Breast epithelium (tissue), 4 donors: ENCODE measurements at places on chromosomes 11 and 22.

- H3K4me3 ChIP-seq = no peak overlapping the region
- H3K4me1 ChIP-seq = no peaks in the 10 kb centered on the region
- H3K36me3 ChIP-seq = no peaks in the 10 kb centered on the region
- H3K27me3 ChIP-seq = no peaks in the 10 kb centered on the region
- no peak overlapping the region for H3K27ac ChIP-seq
Observed at GRCh38 chr22:21915624-21916308, 36.9 kb downstream of the PPM1F start.

DNA sequence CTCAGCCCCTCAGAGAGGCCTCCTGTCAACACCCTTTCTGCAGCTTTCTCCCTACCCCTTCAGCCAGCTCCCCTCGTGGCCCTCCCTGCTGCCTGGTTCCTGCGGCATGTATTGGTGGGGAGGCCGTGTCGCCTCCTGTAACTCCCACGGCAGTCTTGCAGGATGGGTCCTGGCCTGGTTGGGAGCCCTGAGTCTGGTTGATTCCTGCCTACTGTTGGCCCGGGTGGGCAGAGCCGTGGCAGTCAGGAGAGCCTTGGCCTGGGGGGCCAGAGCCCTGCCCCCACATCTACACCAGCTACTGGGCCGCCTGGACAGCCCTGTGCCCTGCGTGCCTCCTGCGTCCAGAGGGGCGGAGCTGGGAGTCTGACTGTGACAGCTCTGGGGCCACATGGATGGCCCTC lies 30.3 kb upstream of the GRAMD4 start:
- no peak overlapping the region for H3K4me3 ChIP-seq
- H3K4me1 ChIP-seq = no peaks in the 10 kb centered on the region
- no peaks in the 10 kb centered on the region for H3K27me3 ChIP-seq

- peak; percentile 84 for DNase-seq
- no peak overlapping the region for H3K4me3 ChIP-seq
- no peaks in the 10 kb centered on the region for H3K4me1 ChIP-seq
- no peaks in the 10 kb centered on the region for H3K36me3 ChIP-seq
- H3K27me3 ChIP-seq = no peaks in the 10 kb centered on the region
- H3K27ac ChIP-seq = no peak overlapping the region
Observed at GRCh38 chr11:117843666-117844484, 19.3 kb upstream of the FXYD2 start.

GRCh38 chr22:27317971-27318428 lies 483.6 kb downstream of the MN1 start:
- H3K27me3 ChIP-seq = no peaks in the 10 kb centered on the region
- no peaks in the 10 kb centered on the region for H3K4me1 ChIP-seq
- no peak overlapping the region for H3K4me3 ChIP-seq

GRCh38 chr22:37880668-37881440 lies 25.2 kb upstream of the MICALL1 start:
- DNase-seq = no peak
- peaks cover 8% of the 10 kb centered on the region for H3K36me3 ChIP-seq
- H3K27ac ChIP-seq = no peak overlapping the region
- H3K4me3 ChIP-seq = no peak overlapping the region

- H3K4me1 ChIP-seq = no peaks in the 10 kb centered on the region
- no peaks in the 10 kb centered on the region for H3K36me3 ChIP-seq
- H3K4me3 ChIP-seq = no peak overlapping the region
- H3K27ac ChIP-seq = no peak overlapping the region
- DNase-seq = no peak
Observed at GRCh38 chr11:94588366-94588942, 21.3 kb downstream of the PIWIL4 start.

DNA sequence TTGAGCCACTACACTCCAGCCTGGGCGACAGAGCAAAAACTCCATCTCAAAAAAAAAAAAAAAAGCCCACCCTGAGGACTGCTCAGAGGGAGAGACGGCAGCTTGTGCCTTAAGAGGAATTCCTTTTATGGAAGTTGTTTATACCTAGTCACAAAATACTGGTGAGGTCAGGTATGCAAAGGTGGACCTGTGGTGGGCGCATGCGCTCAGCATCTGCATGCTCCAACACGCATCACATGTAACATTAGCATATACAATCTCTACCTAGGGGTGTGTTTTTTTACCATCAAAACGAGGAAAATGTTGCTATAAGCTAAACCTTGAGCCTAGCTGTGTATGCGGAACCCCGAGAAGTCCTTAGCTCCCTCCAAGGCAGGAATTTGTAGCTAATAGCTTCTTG lies 6.8 kb upstream of the SART1 start:
- no peak overlapping the region for H3K27ac ChIP-seq
- H3K4me1 ChIP-seq = no peaks in the 10 kb centered on the region
- no peak for DNase-seq
- no peaks in the 10 kb centered on the region for H3K36me3 ChIP-seq
- peaks cover 12% of the 10 kb centered on the region for H3K27me3 ChIP-seq
- no peak overlapping the region for H3K4me3 ChIP-seq

DNA sequence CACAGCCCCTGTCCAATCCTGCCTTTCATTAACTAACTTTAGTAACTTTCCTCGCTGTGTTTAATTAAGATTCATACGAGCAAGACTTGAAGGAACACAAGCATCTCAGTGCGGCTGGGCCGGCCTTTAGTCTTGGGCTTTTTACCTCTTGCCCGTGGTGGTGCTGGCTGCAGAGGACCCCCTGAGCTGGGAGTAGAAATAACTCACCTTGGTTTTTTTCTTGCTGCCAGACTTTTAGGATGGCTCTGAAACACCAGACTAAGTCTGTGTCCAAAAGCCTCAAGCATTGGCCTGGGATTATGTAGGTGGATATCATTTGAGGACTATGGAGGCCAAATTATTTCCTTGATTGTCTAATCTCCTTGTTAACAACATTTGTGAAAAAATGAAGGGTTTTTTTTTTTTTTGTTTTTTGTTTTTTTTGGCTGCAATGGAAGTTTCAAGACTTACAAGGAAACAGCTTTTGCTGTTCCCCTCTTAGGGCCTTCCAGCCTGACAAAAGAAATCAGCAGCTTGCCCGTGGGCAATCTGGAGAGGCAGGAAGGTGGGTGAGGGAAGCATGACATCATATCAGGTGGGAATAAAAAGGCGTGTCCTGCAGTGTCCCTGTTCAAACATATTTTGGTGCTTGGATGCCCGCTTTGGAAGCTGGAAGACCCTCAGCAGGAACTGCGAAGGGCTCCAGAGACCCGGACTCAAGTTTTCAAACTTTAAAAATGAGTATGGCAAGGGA lies 44.0 kb downstream of the SMIM38 start:
- H3K27me3 ChIP-seq = no peaks in the 10 kb centered on the region
- no peaks in the 10 kb centered on the region for H3K36me3 ChIP-seq
- H3K4me1 ChIP-seq = no peaks in the 10 kb centered on the region
- H3K27ac ChIP-seq = no peak overlapping the region
- no peak overlapping the region for H3K4me3 ChIP-seq

DNA sequence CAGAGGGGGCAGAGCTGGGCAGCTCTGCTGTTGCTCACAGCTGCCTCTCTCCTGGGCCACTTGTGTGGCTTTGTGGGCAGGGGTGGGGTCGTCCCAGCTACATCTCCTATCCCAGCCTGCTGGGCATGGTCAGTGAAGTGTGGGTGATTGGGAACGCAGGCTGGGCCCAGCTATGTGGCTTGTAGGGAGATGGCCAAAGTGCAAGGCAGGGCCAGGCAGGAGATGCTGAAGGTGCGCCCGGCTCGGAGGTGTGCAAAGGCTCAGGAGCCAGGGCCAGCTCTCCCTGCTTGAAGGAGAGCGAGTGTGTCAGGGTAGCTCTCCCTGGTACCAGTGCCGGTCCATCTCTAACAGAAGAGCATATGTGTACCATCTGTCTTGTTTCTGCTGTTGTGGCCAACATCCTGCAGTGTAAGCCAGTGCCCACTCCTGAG lies 8.4 kb upstream of the RANBP1 start:
- no peak overlapping the region for H3K27ac ChIP-seq
- no peak overlapping the region for H3K4me3 ChIP-seq
- H3K27me3 ChIP-seq = no peaks in the 10 kb centered on the region
- H3K4me1 ChIP-seq = no peaks in the 10 kb centered on the region
- peaks cover 12% of the 10 kb centered on the region for H3K36me3 ChIP-seq

GRCh38 chr11:12723421-12724300 lies 49.4 kb downstream of the TEAD1 start:
- no peaks in the 10 kb centered on the region for H3K27me3 ChIP-seq
- H3K36me3 ChIP-seq = no peaks in the 10 kb centered on the region
- H3K4me3 ChIP-seq = no peak overlapping the region

DNA sequence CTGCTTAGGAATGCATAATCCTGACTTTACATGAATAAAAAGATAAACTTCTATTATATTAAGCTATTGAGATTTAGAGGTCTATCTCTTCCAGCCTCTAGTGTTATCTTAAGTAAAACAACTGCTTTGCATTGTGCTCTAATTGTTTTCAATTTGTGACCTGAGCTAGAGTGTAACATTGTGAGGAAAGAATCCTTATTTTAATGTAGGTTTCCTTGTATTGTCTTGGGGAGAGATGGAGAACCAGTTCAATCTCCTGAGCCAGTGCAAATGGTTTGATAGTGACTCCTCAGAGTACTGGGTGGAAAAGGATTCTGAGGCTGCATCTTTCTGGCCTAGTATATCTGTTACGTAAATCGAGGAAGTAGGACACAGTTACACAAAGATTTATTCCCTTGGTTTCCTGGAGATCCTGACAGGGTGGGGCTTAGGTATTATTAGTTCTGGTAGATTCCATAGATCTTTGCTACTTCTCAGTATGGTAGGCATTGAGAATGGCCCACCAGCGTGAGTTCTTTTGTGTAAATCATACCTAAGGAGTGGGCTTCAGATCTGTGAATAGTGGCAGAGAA lies 683.5 kb upstream of the CCDC179 start:
- no peaks in the 10 kb centered on the region for H3K27me3 ChIP-seq
- DNase-seq = no peak

DNA sequence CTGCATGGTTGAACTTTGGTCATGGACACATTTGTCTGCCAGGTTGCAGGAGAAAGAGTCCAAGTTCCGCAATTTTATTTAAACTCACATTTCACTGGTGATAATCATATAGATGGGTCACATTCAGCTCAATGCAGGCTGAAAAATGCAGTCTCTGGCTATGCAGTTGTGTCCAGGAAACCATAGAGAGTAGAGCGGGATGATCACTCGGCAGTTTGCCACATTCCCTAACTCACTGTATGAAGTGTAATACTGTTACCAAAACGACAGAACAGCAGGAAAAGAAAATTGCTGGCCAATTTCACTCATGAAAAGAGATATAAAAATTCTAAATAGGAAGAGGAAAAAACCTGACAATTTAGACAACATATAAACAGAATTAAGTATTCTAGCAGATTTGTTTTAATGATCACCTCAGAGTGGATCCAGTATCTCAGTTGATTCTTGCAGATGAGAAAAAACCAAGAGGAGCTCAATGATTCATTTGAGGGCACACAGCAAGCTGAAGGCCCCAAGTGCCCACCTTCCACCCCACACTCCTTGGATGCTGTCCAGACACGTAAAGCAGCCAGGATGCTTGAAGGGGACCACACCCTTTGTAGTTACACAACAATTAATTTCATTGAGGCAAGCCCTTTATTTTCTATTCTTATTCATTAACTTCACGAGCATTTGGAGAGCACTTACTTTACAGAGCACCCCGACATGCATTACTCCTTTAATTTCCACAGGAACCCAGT lies 422.3 kb downstream of the SOX6 start:
- H3K4me3 ChIP-seq = no peak overlapping the region
- no peak for DNase-seq
- no peaks in the 10 kb centered on the region for H3K36me3 ChIP-seq
- H3K27me3 ChIP-seq = no peaks in the 10 kb centered on the region
- no peaks in the 10 kb centered on the region for H3K4me1 ChIP-seq

DNA sequence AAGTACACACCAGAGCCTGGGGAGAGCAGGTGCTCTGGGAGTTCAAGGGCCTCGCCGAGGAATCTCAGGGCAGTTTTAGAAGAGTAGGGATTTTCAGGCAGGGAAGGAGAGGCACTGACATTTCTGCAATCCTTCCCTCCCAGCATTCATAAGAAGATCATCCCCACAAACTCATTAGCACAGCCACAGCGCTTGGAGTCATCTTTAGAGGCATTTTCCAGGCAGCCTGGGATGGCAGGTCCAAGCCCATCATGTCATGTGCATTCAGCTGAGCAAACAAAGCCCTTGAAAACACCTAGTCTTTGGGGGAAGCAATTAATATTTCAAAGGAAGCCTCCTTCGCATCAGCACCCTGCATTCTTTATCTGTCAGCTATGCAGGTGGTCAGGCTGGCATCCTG lies 43.8 kb downstream of the MAP6 start:
- no peaks in the 10 kb centered on the region for H3K4me1 ChIP-seq
- H3K4me3 ChIP-seq = no peak overlapping the region
- no peaks in the 10 kb centered on the region for H3K27me3 ChIP-seq
- H3K36me3 ChIP-seq = no peaks in the 10 kb centered on the region
- H3K27ac ChIP-seq = no peak overlapping the region

GRCh38 chr22:30694171-30694639 lies 469 bp upstream of the OSBP2 start:
- H3K4me3 ChIP-seq = peak overlapping the region; percentile 71
- H3K27me3 ChIP-seq = no peaks in the 10 kb centered on the region
- peak overlapping the region; percentile 88 for H3K27ac ChIP-seq
- DNase-seq = peak; percentile 60

DNA sequence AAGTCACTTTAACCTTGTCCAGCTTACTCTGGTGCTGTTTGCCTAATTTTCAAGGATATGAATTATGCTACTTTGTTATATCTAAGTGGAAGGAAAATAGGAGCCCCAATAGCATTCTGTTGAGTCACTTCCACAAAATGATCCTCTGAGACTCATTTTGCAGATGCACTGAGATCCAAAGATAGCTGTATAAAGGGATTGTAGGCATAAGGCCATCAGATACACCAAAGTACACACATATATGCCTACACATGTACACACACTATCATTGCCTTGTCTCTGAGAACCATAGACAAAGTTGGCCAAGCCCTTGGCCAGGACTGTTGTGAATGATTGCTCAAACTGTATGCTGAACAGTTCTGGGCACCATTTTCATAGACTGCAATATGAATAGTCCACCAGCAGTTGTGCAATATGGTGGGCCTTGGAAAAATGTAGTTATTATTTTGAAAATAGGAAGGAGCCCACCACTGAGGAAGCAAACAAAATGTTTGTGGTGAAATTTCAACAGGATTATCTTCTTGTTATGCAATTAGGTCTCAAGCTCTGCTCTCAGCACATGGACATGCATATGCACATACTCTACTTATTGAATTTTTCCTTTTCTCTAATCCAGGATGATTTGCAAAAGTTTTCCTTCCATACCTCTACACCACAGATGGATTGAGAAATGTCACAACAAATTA lies 186.0 kb upstream of the CTSC start:
- H3K36me3 ChIP-seq = no peaks in the 10 kb centered on the region
- H3K4me3 ChIP-seq = no peak overlapping the region
- H3K27ac ChIP-seq = no peak overlapping the region
- no peak for DNase-seq
- no peaks in the 10 kb centered on the region for H3K27me3 ChIP-seq
- H3K4me1 ChIP-seq = no peaks in the 10 kb centered on the region
